Esophagus muscularis mucosa (tissue), 4 donors: ENCODE measurements at places on chromosomes 7 and 10. TPM values are rescaled to one million over a fixed set of nuclear protein-coding genes. Genes with fewer than 3 reads are reported as not detected.

DNA sequence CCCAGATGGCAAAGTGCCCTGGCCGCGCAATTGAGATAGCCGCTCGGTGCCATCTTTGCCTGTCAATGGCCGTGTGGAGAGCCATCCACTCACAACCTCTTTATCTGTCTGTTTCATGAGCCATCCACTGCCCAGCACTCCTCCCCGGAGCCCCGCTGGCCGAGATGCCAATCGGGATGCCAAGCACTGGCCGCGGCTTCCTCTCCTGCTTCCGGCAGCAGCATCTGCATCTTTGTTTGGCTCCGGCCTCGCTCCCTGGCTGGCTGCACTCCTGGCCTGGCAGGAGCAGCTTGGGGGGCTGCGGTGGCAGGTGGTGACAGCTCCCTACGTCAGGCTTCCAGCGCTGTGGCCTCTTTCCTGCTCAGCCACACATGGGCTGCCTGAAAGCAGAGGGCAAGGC, 231.7 kb downstream of the USP6NL start:
- no peak for DNase-seq

DNA sequence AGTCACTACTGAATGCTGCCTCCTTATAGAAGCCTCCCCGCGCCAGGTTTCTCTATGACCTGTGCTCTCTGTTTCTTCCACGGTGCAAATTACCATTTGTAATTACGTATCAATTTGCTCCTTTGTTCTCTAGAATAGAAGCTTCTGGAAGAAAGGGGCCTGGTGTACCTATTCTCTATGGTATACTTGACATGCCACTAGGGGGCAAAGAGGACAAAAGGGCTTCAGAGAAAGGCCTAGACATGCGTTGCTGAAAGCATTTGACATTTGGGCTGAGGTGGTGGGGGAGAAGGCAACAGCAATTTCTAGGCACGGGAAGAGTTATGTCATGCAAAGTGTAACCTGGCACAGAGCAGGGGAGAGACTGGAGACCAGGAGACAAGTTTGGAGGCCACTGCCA, 148.7 kb downstream of the WDR11 start:
- DNase-seq, result no peak

DNA sequence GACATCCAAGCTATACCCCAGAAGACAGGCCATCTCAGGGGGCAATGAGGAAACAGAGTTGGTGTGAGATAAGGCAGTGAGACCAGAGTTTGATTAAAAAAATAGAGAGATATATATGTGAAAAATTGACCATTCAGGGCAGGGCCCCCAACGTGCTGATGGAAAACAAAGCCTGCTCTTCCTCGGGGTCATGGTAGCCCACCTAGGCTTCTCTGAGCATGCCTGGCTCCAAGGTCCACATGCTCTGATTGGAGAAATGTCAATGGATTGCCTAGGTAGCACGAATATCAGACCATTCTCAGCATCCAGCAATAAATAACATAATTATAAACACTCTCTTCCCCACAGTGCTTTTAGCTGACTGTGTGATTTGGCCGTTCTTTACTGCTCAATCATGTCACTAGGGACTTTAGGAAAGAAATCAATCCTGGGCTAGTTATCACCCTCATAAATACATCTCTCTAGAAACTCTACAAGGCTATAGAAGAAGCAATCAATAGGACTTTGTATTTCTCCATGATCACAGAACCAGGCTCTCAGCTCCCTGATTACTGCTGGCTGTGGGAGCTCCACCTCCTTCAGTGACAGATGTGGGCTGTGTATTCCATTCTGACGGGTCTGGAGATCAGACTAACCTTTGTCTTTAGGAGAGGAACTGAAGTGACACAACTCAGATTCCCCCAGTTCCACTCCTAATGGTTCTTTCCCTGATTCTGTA, 766.4 kb downstream of the GRID1 start:
- DNase-seq, result peak; percentile 72

GRCh38 chr7:143882604-143883078, 19.3 kb downstream of the TCAF1 start:
- DNase-seq, result peak; percentile 91

- no peak for DNase-seq
These were observed 34.1 kb upstream of the MALRD1 start for GRCh38 chr10:19014498-19014897.

GRCh38 chr10:119496273-119496672, 46.2 kb downstream of the RGS10 start:
- DNase-seq, result no peak

- no peak for DNase-seq
These were observed 18.7 kb downstream of the PKD2L1 start for GRCh38 chr10:100311298-100311697.

Gene LYZL1
- not detected for total RNA-seq

Gene ZP3
- total RNA-seq, result 0.46 TPM
